Fibroblast of lung (primary cell): ENCODE measurements at places on chromosomes 4 and X. TPM values are rescaled to one million over a fixed set of nuclear protein-coding genes. Genes with fewer than 3 reads are reported as not detected.

- no peak for DNase-seq
These were observed 51.6 kb downstream of the ATP8A1 start for GRCh38 chr4:42605264-42605663.

- no peak for DNase-seq
These were observed 30.7 kb upstream of the AREG start for GRCh38 chr4:74414149-74414809.

DNA sequence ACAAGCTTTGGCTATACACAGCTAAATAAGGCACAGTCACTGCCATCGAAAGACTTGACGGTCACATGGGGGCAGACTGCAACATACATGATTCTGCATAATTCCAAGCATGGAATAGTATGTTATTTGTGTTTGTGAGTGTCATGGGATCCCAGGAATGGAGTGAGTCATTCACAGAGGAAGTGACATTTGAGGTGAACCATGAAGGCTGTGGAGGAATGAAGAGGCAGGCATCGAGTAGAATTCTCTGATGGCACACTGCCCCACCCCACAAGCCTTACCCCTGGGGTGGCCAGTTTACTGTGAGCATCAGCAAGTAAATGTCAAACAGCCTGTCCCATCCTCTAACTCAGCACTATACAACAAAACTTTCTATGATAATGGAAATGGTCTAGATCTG, 619.7 kb downstream of the MID1IP1 start:
- no peak for DNase-seq

DNA sequence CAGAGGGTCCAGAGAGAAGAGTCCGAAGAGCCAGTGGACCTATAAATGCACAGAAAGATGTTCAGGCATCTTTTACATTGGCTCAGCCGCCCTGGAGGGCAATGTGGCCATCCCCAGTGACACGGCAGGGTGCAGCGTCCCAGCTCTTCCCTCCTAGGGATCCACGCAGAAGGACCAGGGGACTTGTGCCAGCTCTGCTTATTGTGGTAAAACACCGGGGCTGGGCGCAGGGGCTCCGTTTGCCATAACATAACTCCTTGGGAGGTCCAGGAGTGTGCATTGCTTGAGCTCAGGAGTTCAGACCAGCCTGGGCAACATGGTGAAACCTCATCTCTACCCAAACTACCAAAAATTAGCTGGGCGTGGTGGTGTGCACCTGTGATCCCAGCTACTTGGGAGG, 70.2 kb downstream of the CPZ start:
- DNase-seq, result no peak

DNA sequence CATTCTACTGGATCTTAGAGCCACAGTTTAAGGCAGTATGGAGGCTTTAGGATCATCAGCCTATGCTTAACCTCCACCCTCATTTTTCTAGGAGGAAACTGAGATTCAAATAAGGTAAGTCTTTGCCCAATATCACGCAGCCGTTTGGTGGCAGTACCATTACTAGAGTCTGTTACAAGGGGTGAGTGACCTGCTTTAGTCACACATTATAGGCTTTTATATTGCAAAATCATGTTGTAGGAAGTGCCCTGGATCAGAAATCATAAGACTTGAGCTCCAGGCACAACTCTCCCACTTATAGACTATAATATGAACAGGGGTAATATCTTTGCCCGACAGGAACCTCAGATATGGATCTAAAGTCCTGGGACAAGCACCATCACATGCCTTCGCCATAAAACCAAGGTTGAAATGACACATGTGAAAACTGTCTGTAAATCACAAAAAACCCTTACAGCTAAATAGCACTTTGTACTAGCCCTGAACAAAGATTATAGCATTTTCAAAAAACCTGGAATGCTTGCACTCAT, 19.2 kb downstream of the HPSE start:
- DNase-seq, result no peak

The SLC10A7 gene
- total RNA-seq, result 5.9 and 7.4 TPM in 2 replicates

The LUZP4 gene
- total RNA-seq, result not detected in 2 replicates

GRCh38 chr4:28464823-28465222, 1604.2 kb downstream of the STIM2 start:
- no peak for DNase-seq
